Liver (tissue), 10 donors: ENCODE measurements at places on chromosomes 2 and 18. TPM values are rescaled to one million over a fixed set of nuclear protein-coding genes. Genes with fewer than 3 reads are reported as not detected.

DNA sequence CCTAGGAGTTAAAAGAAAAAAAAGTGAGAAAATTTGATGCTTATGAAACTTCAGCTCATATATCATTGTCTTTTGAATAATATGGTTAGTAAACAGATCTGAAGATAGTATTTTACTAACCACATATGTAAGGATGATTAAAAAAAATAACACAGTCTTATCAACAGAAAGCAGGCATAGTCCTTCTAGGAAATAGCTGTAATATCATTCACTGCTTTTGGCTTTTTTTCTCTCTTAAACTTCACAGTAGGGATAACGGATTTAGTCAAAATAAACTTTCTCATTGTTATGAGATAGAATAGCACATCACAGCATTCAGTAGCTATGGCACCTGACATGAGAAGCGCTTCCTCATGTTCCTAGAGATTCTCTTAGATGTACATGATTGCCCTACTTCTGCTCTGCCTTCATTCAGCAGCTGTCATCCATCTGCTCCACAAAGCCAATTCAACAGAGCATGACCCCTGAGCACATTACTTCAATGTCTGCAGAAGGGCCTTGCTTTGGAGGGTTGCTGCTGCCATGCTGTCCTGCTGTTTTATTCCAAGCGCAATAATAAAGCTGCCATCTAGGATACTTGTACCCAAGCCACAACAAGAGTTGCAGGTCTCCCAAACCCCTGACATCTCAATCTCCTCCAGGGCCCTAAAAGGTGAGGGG, 67.0 kb downstream of the TTC21B start:
- no peak for DNase-seq

- DNase-seq: peak; percentile 45
Observed at GRCh38 chr18:28175150-28175929, 1.6 kb downstream of the CDH2 start.

DNA sequence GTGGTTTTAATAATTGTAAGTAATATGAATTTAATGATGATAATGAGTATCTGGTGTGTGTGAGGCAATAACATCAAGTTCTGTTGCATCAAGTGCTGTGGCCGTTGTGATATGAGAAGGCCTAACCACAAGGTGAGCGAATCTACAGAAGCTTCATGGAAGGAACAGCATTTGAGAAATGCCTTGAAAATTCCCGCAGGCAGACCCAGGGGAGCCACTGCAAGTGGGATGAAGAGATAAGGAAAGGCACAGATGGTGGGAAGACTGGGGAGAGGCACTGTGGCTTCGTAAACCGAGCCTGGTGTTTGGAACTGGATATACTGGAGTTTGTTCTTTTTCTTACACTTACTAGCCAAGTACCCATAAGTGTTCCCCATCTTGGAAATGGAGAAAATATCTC, 357.5 kb downstream of the PTPRM start:
- no peak for DNase-seq

DNA sequence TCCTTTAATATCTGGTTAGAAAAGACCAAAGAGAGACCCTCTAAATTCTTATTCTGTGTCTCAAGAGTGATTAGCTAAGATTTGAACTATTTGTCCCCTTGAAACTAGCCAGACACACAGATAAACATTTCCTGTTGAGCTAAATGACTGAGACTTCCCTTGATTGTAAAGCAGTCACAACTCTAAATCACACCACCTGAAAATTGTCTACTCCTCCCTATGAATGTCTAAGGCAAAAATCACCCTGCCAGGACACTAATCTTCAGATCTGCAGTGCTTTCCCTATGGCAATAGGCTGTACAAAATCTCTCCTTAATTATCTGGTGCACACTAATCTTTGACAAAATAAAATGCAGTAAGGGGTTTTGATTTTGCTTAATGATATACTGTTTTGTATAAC, 200.5 kb upstream of the GULP1 start:
- no peak for DNase-seq

DNA sequence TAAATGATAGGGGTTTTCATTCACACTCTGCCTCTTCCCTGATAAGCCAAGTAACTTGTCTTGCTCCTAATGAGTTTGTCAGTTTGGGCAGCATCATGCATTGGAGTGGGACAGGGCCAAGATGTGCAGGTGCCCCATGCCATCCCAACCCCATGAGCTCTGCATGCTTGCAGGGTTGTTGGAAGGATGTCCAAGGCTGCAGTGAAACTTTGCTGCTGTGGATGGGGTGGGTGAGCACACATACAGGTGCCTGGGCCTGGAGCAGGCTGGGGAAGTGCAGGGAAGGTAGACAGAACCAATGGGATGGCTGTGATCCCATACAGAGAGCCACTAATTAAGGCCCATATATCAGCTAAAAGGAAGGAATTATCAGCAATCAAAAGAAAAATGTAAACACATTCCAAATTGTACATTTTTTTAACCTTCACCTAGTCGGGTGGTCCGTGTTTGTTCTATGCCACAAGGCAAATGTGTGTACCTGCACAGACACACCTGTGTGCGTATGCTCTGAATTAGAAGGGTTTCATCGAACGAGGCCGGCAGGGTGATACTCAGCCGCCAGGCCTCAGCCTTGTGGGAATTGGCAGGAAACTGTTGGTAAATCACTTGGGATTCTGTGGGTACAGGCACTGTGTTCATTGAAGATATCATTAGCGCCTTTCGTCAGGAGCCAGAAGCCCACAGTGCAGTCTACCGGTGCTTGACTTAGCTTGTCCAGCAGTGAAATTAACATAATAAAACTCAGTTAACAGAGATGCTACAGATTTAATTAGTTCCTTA, 342.9 kb downstream of the MYCN start:
- DNase-seq: no peak

DNA sequence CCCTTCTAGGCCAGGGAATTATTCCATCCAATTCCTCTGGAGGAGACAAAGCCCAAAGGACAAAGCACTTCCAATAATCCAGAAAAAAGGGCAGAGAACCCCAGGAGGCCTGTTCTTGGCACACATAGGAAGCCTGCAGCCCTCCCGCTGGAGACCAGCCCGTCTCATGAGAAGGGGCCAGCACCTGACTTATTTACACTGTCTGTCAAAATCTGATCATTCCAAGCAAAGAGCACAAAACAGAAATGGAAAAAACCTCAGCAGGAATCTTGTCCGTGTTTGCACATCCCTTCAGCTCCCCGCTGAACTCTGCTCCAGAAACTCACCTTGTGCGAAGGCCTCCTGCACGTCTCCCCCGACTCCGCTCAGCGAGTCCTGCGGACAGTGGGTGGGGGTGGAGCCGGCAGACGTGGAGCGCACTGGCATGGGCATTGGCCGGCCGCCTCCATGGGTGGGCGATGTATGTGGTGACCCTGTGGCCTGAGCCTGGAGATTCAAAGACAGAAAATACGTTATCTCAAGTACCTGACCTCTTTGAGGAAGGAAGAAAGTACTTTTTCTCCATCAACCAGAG, 46.2 kb upstream of the DNMT3A start:
- DNase-seq: no peak

DNA sequence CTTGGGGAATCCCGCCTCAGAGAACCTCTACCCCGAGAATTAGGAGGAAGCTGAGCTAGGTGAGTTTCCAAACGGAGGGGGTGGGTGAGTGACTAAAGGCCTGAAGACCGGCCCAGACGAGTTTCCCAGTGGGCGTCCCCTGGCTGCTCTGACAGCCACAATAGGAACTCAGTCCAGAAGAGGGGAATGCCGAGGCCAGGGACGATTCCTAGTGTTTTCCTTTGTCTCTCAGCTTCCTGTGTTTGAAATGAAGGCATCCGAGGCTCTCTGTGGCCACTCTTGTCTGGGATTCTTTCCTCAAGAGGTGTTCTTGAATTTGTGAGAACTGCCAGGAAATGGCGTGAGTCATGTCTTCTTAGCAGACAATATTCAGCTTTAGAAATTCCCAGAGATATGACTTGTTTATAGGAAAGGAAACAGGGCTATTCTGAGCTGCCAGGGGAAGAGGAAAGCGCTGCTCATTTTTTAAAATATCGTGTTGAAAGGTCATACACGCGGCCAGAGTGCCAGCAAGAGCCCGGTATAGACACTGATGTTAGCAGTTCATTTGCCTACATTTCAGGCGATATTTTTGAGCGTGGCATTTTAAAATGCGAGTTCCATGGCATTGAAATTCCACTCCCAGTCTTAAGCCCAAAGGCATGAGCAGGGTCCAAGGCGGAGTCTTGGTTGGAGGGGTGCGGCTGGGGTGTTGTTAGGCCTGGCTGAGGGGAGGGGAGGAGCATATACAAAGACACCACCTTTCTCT, 169.1 kb upstream of the KLF7 start:
- no peak for DNase-seq

DNA sequence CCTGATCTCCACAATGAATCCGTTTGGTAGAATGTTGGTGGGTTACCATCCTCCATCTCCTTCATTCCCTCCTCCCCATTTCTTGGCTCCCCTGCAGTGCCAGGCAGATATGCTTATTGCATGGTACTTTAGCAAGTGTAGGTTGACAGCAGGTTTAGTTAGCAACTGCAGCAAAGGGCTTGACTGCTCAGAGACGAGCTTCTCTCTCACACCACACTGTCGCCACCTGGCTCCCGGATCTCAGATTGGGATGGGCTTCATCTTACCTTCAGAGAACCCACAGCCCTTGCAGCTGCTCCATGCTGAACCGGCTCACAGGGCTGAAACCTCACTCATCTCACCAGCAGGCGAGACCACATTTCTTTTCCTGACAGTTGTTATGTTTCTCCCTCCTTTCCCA, 88.8 kb downstream of the VWA3B start:
- DNase-seq: no peak

GRCh38 chr2:27705851-27706622, 42.3 kb downstream of the SLC4A1AP start:
- no peak for DNase-seq

- DNase-seq: no peak
Observed at GRCh38 chr2:237500681-237501424, 13.8 kb downstream of the MLPH start.

GRCh38 chr18:4208366-4208765, 246.7 kb downstream of the DLGAP1 start:
- DNase-seq: no peak

DNA sequence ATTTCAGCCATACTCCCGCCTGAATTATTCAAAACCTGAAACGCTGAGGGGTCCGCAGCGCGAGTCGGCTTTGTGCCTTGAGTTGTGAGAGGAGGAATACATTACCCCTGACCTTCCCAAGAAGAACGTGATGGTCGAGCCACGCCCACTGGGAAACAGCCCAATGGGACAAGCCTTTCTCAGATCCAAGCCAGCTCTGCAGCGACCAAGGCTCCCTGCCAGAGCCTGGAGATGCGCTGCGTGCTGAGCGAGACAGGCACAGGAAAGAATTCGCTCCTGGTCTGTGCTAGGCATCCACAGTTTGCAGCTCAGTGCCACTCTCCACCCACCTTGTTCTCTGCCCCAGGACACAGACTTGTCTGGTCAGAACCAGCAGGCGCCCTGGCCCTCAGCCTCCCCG, 74.1 kb upstream of the GLI2 start:
- DNase-seq: no peak

The GAL3ST2 gene
- 0.03 TPM for polyA plus RNA-seq

The UPP2 gene
- polyA plus RNA-seq: 1.5 TPM

The SLC38A11 gene
- polyA plus RNA-seq: 3.3 TPM

The RBM45 gene
- polyA plus RNA-seq: 7.0 TPM

The RBKS gene
- 18.8 TPM for polyA plus RNA-seq

The HIBCH gene
- polyA plus RNA-seq: 65.2 TPM

The SPC25 gene
- polyA plus RNA-seq: 2.1 TPM

The MAP3K19 gene
- not detected for polyA plus RNA-seq

The CFAP65 gene
- polyA plus RNA-seq: not detected
